ENCODE measurements at places on chromosomes 12 and 14. TPM values are rescaled to one million over a fixed set of nuclear protein-coding genes. Genes with fewer than 3 reads are reported as not detected.
A peak's percentile ranks its signal among the peaks of the same experiment; 100 is the strongest.

GRCh38 chr14:50064993-50065392 is 51.4 kb downstream of the VCPKMT start:
- H3K27me3 ChIP-seq = no peaks in the 10 kb centered on the region
- H3K27ac ChIP-seq = peak overlapping the region; percentile 100
- H3K4me1 ChIP-seq = peaks cover 74% of the 10 kb centered on the region
- DNase-seq = peak; percentile 81
- peak overlapping the region; percentile 15 for H3K4me3 ChIP-seq
- H3K36me3 ChIP-seq = peaks cover 27% of the 10 kb centered on the region

DNA sequence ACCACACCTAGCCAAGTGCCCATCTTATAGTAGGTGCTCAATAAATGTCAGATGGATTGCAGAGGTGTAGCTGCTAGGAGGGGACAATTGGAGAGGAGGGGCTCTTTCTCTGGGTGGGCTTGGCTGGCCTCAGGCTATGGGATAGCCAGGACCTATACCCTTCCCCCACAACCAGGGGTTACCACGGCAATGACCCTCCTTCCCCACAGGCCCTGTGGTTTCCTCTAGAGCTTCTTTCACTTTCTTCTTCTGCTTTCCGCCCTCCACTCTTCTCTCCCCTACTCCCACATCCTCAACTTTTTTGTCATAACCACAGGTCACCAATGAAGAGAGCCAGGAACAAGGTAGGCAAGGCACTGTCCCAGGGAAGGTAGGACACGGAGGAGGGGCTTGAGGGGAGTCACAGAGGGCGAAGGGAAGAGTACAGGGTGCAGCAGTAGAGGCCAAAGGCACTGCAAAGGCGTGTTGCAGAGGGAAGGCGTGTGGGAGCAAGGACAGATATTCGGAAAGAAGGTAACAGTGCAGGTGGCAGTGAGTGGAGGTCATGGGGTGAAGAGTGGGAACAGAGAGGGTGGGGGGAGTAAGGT is 1.9 kb upstream of the ITGB7 start:
- H3K27ac ChIP-seq = peak overlapping the region; percentile 89
- peaks cover 72% of the 10 kb centered on the region for H3K36me3 ChIP-seq
- no peaks in the 10 kb centered on the region for H3K27me3 ChIP-seq
- H3K4me3 ChIP-seq = peak overlapping the region; percentile 82

DNA sequence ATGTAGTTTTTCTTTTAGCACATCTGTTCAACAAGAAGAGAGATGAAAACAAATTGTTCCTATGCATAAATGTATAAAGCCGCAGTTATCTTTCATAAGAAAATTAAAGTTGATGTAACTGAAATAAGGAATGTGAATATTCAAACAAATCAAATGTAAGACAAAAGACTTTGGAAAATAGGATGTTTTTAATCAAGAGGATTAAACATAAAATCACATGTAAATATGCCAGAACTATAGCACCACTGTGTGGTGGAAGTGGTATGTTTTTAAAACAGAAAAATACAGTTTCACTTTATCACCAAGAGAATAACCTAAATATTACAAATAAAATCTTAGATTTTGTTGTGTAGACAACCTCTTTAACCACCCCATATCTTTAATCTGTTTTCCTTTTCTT is 40.4 kb downstream of the CAPS2 start:
- DNase-seq = no peak
- no peaks in the 10 kb centered on the region for H3K36me3 ChIP-seq
- H3K4me3 ChIP-seq = no peak overlapping the region

DNA sequence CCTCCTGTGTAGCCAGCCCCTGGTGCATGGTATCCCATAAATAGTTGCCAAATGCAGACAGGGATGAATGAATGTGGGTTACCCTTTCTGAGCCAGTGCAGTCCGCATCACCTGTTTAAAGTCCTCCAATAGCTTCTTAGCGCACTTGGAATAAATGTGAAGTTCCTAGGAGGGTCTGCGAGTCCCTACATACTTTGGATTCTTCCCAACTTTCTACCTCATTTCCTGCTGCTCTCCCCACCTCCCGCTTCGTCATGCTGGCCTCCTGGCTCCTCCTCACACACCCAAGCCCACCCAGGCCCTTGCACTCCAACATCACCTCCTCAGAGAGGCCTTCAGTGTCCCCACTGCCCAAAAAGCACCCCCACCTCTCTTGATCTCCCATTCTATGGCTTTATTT is 17.7 kb downstream of the RFX4 start:
- no peak overlapping the region for H3K27ac ChIP-seq
- no peaks in the 10 kb centered on the region for H3K4me1 ChIP-seq
- DNase-seq = no peak
- H3K27me3 ChIP-seq = peaks cover 23% of the 10 kb centered on the region
- no peak overlapping the region for H3K4me3 ChIP-seq
- no peaks in the 10 kb centered on the region for H3K36me3 ChIP-seq

DNA sequence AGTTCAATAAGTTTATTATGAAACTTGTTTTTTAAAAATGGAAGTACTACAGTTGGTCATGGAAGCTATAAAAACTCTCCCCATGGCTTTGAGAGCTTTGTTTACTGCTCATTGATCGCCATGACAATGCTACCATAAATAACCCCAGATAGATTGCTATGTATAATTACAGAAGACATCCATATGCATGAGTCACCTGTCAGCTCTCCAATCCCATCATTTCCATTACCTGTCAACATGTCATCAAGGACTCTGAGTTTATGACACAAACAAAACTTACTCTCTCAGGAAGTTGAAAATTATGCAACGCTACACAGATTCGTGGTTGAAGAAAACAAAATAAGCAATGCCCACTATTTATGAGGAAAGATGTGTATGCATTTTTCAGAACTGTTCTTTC is 144.4 kb downstream of the SEC23A start:
- no peak overlapping the region for H3K27ac ChIP-seq
- H3K4me3 ChIP-seq = no peak overlapping the region
- no peak for DNase-seq

Gene TPPP2
- not detected for total RNA-seq

- H3K36me3 ChIP-seq = peaks cover 21% of the 10 kb centered on the region
- H3K4me1 ChIP-seq = peaks cover 41% of the 10 kb centered on the region
- no peaks in the 10 kb centered on the region for H3K27me3 ChIP-seq
- DNase-seq = peak; percentile 95
- H3K4me3 ChIP-seq = peak within 1 kb of the TSS; percentile 94
- peak within 1 kb of the TSS; percentile 96 for H3K27ac ChIP-seq
Observed at GRCh38 chr14:60091550-60092525, at the start of gene PCNX4. Gene PCNX4 (plus strand): TSS chr14:60091923. CDS start chr14:60107639, 15,716 bp downstream.

Gene PIWIL1
- not detected for total RNA-seq

Gene MYL2
- total RNA-seq = not detected

Gene CLEC9A
- not detected for total RNA-seq
